ENCODE measurements at places on chromosomes 3 and 15. TPM values are rescaled to one million over a fixed set of nuclear protein-coding genes. Genes with fewer than 3 reads are reported as not detected.

DNA sequence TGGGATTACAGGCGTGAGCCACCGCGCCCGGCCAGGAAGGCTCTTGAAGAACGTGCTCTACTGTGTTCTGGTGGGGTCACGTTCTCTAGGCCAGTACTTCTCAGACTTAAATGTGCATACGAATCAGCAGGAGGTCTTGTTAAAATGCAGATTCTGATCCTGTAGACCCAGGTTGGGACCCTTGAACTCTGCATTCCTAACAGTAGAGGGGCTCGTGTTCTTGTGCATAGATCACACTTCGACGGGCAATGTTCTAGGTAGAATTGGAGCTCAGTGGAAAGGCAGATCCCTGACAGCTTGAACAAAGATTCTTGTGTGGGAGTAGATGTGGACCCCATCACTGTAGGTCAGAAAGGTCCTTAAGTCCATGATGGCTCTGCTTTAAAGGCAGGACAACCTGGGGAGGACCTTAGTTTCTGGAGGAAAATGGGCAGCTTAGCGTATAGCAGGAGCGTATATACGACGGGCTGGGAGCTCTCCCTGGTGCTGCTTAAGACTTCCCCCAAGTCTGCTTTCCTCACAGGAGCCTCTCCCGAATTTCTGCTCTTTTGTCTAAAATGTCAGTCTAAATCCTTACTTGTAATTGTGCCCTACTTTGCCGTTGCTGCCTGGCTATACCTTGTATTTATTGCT, 16.9 kb upstream of the FAM81A start:
- DNase-seq, result no peak

DNA sequence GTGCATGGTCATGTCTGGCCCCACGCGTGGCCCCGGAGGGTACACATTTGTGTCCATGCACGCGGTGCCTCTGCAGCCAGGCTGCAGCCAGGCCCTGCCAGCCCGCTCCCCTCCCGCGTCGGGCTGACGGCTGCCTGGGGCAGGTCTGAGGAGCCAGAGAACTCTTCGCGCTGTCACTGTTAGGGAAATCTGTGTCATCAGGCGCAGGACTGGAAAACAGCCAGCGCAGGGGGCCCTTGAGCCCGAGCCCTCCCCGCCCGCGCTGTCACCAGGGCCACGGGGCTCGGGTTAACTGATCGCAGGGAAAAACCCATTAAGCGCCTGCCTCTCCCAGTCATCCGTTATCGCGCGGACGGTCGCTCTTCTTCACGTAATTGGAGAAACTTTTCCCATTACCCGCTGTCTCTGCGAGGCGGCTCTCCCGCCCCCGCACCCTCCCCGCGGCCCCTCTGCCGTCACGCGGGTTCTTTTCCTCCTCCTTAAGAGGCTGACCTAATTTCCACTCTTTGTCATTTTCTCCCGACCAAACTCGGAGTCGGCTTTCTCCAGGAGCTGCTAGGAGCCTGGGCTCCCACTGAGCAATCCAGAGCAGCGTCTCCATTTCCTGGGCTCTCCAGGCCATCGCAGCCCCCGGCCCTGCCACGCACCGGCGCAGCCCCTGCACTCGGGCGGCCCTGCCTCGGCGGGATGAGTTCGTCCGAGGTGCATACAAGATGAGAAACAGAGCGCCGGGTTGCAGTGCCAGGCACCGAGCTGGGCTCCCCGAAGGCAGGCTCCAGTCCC, 57.5 kb upstream of the PRR23E start:
- no peak for DNase-seq

- DNase-seq, result no peak
Measured at GRCh38 chr3:11724615-11725339, 81.1 kb upstream of the VGLL4 start.

The XXYLT1 gene
- 9.1 TPM for total RNA-seq

DNA sequence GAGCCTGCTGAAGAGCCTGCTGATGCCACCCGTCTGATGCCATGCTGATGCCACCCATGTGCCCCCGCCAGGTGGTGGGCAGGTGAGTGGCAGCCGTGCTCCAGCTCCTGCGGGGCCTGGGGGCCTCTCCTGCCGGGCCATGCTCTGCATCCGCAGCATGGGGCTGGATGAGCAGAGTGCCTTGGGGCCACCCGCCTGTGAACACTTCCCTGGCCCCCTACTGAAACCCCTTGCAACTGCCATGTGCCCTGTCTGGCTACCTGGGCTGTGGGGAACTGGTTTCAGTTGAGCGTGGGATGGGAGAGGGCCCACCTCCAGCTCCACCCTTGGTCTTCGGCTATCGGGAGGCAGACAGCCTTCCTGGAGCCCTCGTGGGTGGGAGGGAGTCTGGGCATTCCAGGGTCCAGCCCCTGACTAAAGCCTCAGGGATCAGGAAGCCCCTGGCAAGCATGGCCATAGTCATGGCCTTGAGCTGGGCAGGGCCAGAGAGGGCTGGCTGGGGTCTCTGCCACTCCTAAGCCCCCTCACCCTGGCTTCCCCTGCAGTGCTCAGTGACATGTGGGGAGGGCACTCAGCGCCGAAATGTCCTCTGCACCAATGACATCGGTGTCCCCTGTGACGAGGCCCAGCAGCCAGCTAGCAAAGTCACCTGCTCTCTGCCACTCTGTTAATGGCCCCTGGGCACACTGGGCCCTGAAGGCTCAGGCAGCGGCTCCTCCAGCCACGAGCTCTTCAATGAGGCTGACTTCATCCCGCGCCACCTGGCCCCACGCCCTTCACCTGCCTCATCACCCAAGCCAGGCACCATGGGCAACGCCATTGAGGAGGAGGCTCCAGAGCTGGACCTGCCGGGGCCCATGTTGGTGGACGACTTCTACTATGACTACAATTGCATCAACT, 92.2 kb downstream of the TBC1D2B start:
- DNase-seq, result no peak

The PRR23A gene
- not detected for total RNA-seq

- DNase-seq, result no peak
Measured at GRCh38 chr3:141575879-141576743, 89.3 kb downstream of the RASA2 start.

The ERC2 gene
- not detected for total RNA-seq

Data from T-cell (primary cell).